Amniotic stem cell (primary cell): ENCODE measurements at places on chromosomes 1 and 21.

- no peak for DNase-seq
Measured at GRCh38 chr1:109255097-109255651, 5.8 kb downstream of the CELSR2 start.

DNA sequence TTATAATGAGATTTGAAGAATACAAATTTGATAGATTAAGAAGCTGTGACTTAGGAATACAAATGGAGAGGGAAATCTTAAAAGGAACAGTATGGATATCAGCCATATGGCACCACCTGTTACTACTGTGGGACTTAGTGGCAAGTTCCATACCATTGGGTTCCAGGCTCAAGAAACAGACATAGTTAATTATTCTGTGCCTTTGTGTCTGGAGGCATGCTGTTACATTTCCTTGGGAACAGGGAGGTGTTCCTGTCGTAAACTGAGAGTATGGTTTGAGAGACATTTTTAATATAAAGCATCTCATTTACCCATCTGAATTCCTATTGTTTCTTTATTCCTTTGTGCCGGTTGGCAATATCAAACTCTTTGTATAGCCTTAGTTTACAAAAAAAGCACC is 15.2 kb downstream of the PLA2G4A start:
- DNase-seq = no peak

DNA sequence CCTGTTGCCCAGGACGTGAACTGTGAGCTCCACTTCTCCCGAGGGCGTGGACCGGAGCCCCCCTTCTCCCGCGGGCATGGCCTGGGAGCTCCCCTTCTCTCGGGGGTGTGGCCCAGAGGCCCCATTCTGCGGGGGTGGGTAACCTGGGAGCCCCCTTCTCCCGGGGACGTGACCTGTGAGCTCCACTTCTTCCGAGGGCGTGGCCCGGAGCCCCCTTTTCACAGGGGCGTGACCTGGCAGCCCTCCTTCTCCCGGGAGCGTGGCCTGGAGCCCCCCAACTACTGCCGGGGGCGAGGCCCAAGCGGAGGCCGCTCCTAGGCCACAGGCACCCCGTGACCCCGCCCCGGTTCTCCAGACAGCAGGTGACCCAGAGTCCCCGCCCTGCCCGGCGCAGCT is 320 bp downstream of the C1orf174 start:
- DNase-seq = no peak

DNA sequence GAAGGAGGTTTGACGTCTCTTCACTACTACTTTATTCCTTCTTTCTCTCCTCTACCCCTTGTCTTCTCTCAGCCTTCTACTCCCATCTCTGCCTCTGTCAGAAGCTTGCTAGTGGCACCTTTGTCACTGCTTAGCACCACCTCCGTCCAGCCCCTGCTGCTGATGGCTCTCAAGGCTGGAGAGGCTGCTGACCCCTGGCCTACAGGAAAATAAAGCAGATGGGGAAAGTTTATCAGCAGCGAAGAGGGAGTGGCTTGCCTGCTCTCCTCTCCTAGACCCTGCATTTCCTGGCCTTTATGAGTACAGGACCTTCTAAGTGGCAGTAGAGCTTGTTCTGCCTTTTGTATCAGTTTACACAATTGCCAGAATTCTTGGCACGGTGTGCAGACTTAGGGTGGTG is 27.0 kb downstream of the PROX1 start:
- DNase-seq = no peak

DNA sequence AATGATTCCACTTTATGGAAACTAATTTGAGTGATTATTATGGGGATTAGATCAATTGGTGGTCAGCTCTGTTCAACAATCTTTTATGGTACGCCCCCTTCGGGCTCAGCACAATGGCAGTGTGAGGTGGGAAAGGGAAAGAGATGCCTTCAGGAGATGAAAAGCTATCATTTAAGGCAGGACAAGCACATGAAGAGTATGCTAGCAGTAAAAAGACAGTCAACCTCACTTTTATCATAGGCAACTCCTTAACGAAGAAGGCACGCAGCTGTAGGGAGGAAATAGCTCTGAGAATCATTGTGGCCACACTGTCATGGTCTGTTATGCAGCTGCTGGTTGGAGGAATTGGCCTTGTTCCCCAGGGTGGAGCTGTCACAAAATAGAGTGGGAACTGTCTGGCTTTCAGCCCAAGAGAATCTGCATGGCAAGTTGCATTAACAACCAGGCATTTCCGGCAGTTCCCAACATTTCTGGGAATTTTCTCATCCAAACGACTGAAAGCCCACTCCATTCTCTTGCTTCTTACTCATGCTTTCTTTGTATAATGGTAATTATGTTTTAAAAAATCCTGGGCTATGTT is 54.4 kb upstream of the BCL10 start:
- peak; percentile 75 for DNase-seq

DNA sequence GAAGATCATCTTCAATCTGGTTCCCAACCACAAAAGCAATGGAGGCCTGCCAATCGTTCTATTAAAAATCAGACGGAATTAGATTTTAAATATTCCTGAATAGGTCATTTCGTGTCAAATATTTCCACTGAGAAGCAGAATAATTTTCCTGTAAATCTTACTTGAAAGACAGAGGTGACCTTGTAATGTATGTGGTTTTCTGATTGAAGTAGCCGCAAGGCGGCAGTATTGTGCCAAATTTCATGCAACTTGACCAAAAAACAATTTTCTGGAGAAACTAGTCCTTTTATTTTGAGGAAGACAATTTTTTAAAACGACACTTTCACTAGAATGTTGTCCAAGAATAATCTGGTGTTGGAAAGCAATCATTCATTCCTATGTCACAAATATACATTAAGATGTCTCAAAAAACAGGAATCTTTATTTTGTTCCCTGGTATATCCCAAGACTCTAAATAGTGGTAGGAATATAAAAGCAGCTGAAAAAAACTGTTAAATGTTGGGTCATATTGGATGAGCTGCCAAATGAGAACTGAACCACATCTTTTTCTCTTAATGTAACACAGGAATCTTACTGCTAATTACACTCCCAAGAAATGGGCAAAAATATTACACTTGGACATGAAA is 33.6 kb downstream of the SPAG17 start:
- DNase-seq = no peak

DNA sequence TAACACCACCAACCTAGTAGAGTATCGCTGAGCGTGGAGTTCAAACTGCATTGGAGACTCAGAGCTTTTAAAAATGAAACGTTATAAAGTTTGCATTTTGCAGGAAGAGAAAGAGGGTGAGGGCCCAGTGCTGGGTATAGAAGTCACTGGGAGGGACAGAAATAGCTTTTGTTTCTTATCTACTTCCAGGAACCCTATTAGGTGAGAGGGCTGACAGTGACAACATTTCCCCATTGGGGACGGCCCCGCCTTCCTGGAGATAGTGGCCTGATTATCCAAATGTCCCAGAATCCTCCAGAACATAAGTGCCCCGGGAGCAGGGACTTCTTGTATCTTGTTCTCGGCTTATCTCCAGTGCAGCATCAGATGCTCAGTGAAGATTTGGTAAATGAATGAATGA is 574.9 kb downstream of the PTPRU start:
- no peak for DNase-seq

- DNase-seq = no peak
Measured at GRCh38 chr21:41892726-41893125, 13.6 kb upstream of the PRDM15 start.

- DNase-seq = no peak
Measured at GRCh38 chr1:56532350-56532683, 47.0 kb downstream of the PLPP3 start.

- no peak for DNase-seq
Measured at GRCh38 chr1:160539990-160540858, 17.2 kb upstream of the SLAMF6 start.
